ENCODE measurements at places on chromosomes 13 and 19. TPM values are rescaled to one million over a fixed set of nuclear protein-coding genes. Genes with fewer than 3 reads are reported as not detected.

SIGLEC14 gene
- total RNA-seq: 4.2 TPM

KIR2DL3 gene
- total RNA-seq: not detected

GRCh38 chr13:20045950-20046548 is 87.5 kb downstream of the ZMYM2 start:
- no peak for DNase-seq

DNA sequence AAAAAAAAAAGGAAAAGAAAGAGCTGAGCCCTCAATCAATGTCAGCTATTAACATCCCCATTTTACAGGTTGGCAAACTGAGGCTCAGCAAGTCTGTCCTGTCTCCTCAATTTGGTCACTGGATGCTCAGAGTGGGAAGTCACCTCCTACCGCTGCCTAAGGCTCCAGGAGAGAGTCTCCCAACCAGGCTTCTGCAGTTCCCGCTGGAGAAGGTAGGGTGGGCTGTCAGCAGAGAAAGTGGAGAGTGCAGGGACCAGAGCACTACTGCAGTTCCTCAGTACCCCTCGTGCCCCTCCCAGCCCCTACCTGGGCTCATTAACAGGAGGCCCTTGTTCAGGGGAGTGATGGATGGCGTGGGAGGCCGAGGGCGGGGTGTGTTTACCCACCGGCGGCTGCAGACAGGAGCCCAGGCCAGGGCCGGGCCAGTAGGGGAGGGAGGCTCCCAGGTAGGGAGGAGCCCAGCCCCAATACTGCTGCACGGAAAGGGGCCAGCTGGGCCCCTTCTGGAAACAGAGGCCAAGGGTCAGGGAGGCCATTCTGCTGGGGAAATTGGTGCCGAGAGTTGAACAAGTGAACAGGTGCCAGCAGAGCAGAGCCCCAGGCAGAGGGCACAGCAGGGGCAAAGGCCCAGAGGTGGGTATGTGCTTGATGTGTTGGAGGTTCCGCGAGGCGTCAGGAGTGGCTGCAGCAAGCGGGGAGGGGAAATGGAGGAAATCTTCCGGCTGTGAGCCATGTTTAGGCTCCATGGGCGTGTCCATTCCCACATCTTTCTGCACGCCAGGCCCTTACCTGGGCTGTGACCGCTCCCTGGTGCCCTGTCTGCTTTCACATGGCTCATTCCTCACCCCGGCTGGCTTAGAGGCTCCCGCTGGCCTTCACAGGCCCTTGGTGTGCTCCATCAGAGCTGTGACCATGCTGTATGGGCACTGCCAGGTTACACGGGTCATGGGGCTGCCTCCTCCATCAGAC is 7.6 kb upstream of the COMP start:
- no peak for DNase-seq

B9D2 gene
- total RNA-seq: 5.6 TPM

- no peak for DNase-seq
Observed at GRCh38 chr13:76934671-76935070, 13.6 kb upstream of the ACOD1 start.

- no peak for DNase-seq
Observed at GRCh38 chr19:48458016-48458415, 2.6 kb downstream of the KCNJ14 start.

- no peak for DNase-seq
Observed at GRCh38 chr13:91155512-91156114, 191.9 kb upstream of the MIR17HG start.

GRCh38 chr19:30286378-30286777 is 85.8 kb upstream of the ZNF536 start:
- no peak for DNase-seq

- DNase-seq: no peak
Observed at GRCh38 chr13:78601124-78601873, 2.1 kb downstream of the POU4F1 start.

DNA sequence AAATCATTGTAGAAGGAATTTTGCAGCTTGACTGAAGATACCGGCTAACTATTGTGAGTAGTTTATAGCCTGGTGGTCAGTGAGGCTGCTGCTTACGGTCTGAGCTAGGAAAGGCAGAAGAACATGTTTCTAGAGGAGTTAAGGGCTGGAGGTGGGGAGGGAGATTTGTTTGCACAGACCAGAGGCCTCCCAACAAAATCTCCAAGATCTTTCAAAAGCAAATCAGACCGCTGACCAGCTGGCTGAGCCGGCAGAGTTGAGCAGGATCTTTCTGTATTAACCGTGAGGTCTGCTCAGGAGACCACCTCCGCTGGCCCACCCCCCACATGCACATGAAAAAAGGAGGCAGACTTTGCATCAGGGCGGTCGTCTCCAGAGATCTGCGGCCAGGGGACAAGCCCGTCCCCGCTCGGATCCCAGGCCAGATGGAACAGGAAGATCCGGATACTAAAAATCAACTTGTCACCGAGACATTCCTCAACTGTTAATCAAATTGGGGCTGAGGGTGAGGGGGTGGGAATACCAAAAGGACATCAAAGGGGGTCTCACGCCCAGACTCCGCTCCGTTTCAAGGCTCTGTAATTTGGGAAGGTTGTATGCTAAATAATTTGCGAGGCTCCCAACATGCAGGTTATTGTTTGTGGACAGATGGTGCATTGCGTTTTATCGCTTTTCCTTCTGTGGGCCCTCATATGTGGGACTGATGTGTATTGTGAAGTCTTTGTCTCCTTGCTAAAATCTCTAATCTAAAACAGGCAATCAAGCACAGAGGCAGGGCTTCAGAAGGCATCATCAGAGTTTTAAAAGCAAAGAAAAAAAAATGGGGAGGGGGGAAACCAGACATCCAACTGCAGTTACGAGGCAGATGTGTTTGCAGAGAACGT is 319.0 kb downstream of the ZNF536 start:
- DNase-seq: no peak

- no peak for DNase-seq
Observed at GRCh38 chr13:23769401-23769800, 119.8 kb downstream of the MIPEP start.

All from aorta (tissue), 5 donors.